T-helper 17 cell (primary cell): ENCODE measurements at places on chromosomes 11 and 22.

GRCh38 chr22:44206696-44207095, 26.0 kb downstream of the PARVG start:
- DNase-seq = no peak

DNA sequence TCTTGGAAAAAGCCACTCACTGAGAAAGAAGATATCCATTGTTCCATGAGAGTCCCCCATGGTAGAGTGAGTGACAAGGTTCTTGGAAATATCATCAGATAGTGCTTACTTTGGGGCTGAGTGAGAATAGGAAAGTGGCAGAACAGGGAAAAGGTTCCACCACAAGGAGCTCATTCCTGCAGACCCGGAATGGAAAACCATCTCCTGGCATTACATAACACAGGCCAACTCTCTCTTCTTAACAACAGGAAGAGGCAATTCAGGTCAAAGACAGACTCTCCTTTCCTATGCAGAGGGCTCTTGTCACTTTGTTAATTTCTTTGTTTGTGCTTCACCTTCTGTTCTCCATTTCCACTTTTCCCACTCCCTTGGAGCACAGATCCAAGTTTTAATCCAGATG, 259.7 kb downstream of the KIRREL3 start:
- no peak for DNase-seq

- DNase-seq = no peak
These were observed 46.4 kb downstream of the PPP6R3 start for GRCh38 chr11:68506908-68507307.

DNA sequence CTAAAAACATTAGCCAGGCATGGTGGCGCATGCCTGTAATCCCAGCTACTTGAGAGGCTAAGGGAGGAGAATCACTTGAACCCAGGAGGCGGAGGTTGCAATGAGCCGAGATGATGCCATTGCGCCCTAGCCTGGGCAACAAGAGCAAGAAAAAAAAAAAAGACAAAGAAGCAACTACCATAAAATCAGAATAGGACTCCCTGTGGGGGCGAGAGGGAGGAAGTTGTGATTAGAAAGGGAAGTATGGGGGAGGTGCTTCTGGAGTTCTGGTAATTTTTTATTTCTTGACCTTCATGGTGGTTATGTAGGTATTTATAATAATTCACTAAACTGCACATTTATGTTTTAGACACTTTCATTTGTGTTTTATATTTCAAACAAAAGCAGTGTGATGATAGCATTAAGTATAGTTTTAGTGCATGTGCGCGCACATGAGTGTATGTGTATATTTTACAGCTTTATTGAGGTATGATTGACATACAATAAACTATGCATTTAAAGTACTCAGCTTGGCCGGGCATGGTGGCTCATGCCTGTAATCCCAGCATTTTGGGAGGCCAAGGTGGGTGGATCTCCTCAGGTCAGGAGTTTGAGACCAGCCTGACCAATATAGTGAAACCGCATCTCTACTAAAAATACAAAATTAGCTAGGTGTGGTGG, 43.5 kb downstream of the SIK2 start:
- no peak for DNase-seq

DNA sequence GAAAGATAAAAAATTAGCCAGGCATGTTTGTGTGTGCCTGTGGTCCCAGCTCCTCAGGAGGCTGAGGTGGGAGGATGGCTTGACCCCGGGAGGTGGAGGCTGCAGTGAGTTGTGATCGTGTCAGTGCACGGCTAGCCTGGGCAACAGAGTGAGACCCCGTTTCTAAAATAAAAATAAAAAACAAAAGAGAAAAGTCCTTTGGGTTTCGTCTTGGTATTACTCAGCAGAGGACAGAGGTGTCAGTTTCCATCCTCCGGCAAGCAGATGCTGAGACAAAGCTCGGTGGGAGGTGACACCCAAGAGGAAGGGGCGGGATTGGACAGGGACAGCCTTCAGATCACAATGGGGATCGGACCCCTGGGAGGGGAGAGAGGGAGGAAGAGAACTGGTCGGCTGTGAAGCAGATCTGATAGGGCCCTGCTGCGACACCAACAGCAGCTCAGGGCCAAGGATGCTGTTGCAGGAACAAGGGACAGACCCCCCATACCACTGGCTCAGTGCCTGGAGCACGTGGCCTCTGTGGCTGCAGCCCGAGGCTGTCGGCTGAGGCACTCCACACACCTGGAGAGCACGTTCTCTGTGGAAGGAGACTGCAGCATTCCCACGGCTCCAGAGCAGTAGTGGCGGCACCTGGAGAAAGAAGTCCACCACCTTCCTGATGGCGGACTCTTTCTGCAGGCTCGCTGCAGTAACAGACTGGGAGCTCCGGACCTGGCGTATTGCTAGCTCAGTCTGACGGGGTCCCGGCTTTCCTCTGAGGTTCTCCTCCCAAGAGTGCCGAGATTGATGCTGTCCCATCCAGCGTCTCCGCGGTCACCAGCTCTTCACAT, 5.2 kb upstream of the BID start:
- no peak for DNase-seq
